ENCODE measurements at places on chromosomes 3 and 15.
A peak's percentile ranks its signal among the peaks of the same experiment; 100 is the strongest.

- no peak for DNase-seq
Observed at GRCh38 chr3:159616234-159616825, 372.3 kb upstream of the IL12A start.

- no peak for DNase-seq
Observed at GRCh38 chr3:195030791-195031321, 240.1 kb downstream of the XXYLT1 start.

- no peak for DNase-seq
Observed at GRCh38 chr3:106299300-106300098, 430.7 kb upstream of the CBLB start.

DNA sequence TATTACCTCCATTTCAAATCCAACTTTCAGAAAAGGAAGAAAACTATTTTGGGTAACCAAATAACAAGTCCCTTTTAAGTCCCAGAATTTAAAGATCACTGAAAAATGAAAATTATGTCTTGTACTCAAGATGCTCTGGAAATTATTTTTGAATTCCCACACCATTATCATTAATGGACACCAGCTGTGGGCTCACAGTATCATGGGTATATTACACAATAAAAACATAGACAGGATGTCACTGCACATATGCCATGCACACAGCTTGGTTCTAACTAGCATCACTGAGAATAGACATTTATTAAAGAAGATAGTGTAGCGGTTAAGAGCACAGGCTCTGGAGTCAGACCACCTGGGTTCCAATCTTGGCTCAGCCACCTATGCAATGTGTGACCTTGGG lies 130.4 kb downstream of the FRMD5 start:
- DNase-seq, result no peak

DNA sequence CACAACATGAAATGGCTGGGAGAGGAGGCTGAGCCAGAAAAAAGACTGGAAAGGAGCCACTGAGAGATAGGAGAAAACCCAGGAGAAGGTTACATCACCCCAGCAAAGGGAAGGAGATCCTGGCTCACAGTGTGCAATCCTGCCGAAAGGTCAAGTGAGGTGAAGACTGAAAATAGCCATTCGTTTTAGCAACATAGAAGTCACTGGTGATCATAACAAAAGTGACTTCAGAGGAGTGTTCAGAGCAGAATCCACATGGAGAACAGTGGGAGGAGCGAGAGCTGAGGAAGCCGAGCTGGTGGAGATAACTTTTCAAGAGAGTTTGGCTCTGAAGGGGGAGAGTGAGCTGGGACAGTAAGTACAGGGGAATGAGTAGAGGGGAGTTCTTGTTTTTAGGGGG lies 5.4 kb upstream of the HEG1 start:
- DNase-seq, result no peak

GRCh38 chr3:52829906-52830463 lies 487 bp downstream of the ITIH4 start:
- DNase-seq, result no peak

DNA sequence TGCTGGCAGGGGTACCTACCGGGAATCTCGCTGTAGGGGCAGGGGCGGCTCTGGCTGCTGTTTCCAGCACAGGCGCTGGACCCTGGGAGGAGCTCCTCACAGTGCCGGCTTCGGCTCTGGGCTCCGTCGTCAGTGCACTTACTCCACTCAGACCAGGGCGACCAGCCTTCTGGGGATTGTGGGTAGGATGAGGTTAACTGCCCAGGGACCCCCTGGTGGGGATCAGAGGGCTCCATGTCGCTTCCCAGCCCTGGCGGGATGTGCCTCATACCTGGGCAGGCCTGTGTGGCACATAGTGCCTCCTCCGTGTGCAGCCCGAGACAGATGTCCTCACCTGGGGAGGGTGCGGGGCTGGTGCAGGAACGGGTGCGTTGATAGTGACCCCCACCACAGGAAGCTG lies 115.7 kb downstream of the SEMA5B start:
- DNase-seq, result no peak

DNA sequence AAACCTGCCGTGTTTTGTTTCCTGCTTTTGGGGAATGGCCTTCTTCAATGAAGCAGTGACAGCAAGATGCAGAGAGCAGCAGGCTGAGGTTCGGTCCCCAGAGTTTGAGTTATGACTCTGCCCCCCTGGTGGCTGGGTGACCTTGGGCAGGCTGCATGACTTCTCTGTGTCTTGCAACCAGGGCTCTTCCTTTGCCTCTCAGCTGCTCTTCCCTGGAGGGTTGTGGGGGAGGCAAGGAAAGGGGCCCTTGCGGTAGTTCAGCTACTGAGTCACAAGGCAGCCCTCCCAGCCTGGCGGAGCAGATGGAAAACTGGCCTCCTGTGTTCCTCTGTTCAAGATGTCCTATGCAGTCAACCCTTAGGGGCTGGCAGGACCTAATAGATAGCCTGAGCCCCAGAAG lies 17.1 kb downstream of the CTXND1 start:
- DNase-seq, result peak; percentile 47

- peak; percentile 11 for DNase-seq
Observed at GRCh38 chr15:55434989-55435825, 26.9 kb downstream of the PIERCE2 start.

GRCh38 chr3:175617247-175617646 lies 758.1 kb downstream of the NAALADL2 start:
- no peak for DNase-seq

- no peak for DNase-seq
Observed at GRCh38 chr15:78139578-78139977, 8.3 kb upstream of the CIB2 start.

DNA sequence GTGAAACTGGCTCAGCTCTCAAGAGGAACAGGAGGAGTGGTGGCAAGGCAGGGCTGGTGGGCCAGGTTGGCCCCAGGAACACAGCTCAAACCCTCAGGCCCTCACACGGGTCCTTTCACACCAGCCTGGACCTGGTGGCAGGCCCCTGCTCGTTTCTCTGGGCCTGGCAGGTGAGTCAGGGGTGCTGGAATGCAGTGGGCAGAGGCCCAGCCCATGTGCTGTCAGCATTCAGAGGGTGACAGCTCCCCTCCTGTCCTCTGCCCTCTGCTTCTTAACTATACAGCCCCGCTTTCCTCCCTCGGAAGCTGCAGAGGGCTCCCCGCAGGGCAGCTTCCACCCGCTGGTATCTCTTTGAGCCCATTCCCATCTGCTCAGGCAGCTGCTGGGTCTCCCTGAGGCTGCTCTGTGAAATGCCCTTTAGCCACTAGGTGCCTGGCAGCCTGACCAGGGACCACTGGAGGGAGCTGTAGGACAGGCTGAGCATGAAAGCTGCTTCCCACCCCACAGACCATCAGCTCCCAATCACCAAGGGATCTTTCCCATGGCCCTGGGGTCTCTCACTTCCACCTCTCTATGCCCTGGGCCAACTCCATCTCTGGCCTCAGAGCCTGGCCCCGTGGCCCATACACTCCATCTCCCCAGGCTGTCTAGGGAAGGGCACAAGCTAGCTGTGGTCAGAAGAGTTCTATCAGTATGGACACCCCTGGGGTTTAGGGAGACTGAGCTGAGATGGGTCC lies 24.8 kb downstream of the SHF start:
- peak; percentile 86 for DNase-seq

- DNase-seq, result no peak
Observed at GRCh38 chr3:108046247-108046646, 44.6 kb downstream of the CD47 start.

- DNase-seq, result no peak
Observed at GRCh38 chr15:47951781-47952180, 169.0 kb upstream of the SLC24A5 start.

GRCh38 chr15:48391950-48392349 lies 60.7 kb downstream of the DUT start:
- DNase-seq, result no peak

DNA sequence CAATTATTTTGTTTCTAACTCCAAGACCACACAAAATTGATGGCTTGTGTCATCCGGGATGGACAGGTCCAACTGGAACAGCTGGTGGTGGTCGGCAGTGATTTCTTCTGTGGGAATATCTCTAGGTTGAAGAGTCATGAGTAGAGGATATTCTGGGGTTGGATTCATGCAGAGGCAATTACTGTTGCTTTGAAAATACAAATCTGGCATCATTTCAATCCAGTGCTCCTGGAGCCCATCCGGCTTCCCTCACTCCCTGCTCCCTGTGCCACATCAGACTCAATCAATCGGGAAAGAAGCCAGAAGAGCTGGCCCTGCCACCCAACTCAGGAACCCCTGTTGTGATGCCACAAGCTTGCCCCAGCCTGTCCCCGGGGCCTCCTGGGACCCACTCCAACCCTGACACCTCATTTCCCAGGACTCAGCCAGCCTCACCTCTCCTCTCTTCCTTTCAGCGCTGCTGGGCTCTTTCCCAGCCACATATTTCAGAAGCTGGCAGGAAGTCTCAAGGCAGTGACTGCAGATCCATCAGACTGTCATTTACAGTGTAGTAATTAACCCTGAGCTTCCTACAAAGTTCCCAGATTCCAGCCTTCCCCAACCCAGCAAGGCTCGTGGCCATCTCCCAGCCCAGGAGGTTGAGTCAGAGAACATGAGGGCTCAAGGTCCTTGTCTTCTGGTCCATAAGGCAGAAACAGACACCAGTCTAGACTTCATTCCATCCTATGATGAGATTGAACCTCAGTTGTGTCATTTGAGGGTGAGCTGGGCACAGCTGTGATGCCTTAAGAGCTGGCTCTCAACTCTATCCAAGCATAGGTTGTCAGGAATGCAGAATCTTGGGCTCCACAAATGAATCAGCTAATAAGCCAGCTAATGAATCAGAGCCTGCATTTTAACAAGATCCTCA lies 114.0 kb downstream of the FAM174B start:
- DNase-seq, result no peak

- no peak for DNase-seq
Observed at GRCh38 chr15:94532226-94532625, 300.9 kb downstream of the MCTP2 start.

- DNase-seq, result no peak
Observed at GRCh38 chr3:56424885-56425284, 43.4 kb downstream of the ERC2 start.

GRCh38 chr3:8873740-8874139 lies 89.5 kb downstream of the RAD18 start:
- no peak for DNase-seq

GRCh38 chr15:77024273-77025082 lies 29.6 kb downstream of the PSTPIP1 start:
- peak; percentile 81 for DNase-seq

Data from germinal center (tissue), 1 donor.